ENCODE measurements at places on chromosomes 2 and 18. TPM values are rescaled to one million over a fixed set of nuclear protein-coding genes. Genes with fewer than 3 reads are reported as not detected.

Gene TRIM43
- not detected for total RNA-seq

- no peak for DNase-seq
- H3K27ac ChIP-seq: no peak overlapping the region
- no peaks in the 10 kb centered on the region for H3K4me1 ChIP-seq
- H3K36me3 ChIP-seq: peaks cover 3% of the 10 kb centered on the region
Observed at GRCh38 chr2:204389120-204389519, 156.2 kb upstream of the PARD3B start.

DNA sequence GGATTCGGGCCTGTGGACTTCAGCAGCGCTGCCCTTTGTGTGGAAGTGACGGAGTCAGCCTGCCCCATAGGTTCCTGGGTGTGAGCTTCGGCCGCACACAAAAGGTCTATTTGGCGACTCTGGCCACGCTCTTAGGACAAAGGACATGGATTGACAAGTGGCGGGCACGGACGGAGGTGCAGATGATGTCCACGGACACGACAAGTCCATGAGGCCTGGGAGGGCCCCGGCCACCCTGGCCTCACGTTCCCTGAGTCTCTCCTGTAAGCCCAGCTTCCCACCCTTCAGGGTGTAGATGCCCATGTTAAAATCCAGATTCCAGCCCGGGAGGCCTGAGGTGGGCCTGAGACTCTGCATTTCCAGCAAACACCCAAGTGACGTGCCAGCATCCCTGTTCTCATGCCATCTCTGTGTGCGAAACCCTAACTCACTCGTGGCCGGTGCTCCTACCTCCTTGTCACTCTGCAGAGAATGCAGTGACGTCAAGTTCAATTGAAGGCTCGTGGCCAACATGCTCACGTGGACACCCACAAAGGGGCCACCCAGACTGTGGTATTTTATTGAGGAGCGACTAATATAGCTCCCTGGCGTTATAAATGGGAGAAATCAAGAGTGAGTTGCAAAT is 111.7 kb downstream of the RTP5 start:
- H3K4me1 ChIP-seq: no peaks in the 10 kb centered on the region
- H3K36me3 ChIP-seq: no peaks in the 10 kb centered on the region
- H3K27me3 ChIP-seq: no peaks in the 10 kb centered on the region
- DNase-seq: peak; percentile 80
- H3K4me3 ChIP-seq: no peak overlapping the region

- no peak overlapping the region for H3K4me3 ChIP-seq
- H3K27me3 ChIP-seq: no peaks in the 10 kb centered on the region
- peaks cover 2% of the 10 kb centered on the region for H3K4me1 ChIP-seq
Observed at GRCh38 chr2:158359846-158360245, 96.7 kb downstream of the CCDC148 start.

- peaks cover 18% of the 10 kb centered on the region for H3K4me1 ChIP-seq
- no peaks in the 10 kb centered on the region for H3K27me3 ChIP-seq
- H3K36me3 ChIP-seq: no peaks in the 10 kb centered on the region
- H3K27ac ChIP-seq: no peak overlapping the region
- no peak for DNase-seq
- no peak overlapping the region for H3K4me3 ChIP-seq
Observed at GRCh38 chr18:68733707-68734106, 18.8 kb upstream of the TMX3 start.

DNA sequence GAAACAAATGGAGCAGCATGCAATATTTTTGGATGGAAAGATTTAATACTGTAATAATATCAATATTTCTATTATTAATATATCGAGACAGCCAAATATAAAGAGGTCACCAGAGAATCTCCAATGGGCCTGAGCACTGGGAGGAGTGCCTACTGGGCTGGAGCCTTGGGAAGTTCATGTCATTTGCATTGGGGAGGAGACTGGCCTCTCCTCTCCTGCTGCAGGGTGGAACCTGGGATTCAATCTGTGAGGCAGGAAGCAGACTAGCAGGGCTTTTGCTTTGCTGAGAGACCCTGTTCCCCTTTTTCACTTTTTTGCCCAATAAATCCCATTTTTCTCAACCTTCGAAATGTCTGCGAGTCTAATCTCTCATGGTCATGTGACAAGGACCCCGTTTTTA is 390.6 kb upstream of the CYRIA start:
- H3K4me1 ChIP-seq: no peaks in the 10 kb centered on the region
- no peaks in the 10 kb centered on the region for H3K36me3 ChIP-seq
- no peak overlapping the region for H3K27ac ChIP-seq
- DNase-seq: no peak

- no peak for DNase-seq
- peaks cover 6% of the 10 kb centered on the region for H3K27me3 ChIP-seq
- H3K4me3 ChIP-seq: no peak overlapping the region
- H3K4me1 ChIP-seq: no peaks in the 10 kb centered on the region
- no peaks in the 10 kb centered on the region for H3K36me3 ChIP-seq
- H3K27ac ChIP-seq: no peak overlapping the region
Observed at GRCh38 chr2:234534515-234534914, 37.6 kb upstream of the ARL4C start.

GRCh38 chr18:23502516-23503037 is 734 bp upstream of the RMC1 start:
- peaks cover 24% of the 10 kb centered on the region for H3K4me1 ChIP-seq
- no peaks in the 10 kb centered on the region for H3K27me3 ChIP-seq
- peak overlapping the region; percentile 78 for H3K27ac ChIP-seq
- no peak for DNase-seq
- H3K36me3 ChIP-seq: peaks cover 4% of the 10 kb centered on the region

GRCh38 chr2:184599872-184600222 is 1.5 kb downstream of the ZNF804A start:
- no peak for DNase-seq
- no peak overlapping the region for H3K27ac ChIP-seq
- H3K27me3 ChIP-seq: peaks cover 46% of the 10 kb centered on the region
- H3K36me3 ChIP-seq: no peaks in the 10 kb centered on the region

DNA sequence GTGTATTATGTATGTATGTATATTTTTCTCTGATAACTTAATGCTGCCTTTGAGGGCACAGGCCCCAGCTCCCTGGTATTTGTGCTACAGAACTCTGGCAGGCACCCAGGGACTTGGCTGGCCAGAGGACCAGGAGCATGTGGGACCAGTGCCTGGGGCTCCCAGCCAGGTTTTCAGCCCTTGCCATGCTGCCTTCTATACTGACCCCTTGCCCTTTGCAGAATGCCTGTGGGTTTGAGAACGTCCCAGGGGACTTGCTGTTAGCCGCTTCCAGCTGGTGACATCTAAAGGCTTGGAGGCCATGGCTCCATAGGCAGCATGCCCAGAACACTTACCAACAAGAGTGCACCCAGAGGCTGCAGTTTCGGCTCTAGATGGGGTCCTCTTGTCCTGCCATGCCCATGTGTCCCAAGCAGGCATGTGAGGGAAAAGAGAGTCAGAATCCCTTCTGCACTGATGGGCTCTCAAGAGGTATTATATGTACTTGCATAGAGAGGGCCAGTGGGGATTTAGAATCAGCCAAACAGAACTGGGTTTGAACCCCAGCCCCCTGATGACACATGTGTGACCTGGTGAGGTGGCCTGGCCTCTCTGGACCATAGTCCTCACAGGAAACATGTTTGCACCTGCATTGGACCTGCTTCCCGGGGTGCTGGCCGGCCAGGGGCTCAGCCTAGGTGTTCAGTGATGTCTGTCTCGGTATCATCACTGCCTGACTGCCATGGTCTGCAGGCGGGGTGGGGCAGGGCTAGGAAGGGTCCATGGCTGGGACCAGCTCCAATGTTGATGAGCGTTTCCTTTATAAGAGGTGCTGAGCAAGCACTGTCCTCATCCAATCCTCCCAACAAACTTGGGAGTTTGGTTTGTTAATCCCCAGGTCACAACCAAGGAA is 119.2 kb upstream of the FHL2 start:
- H3K4me3 ChIP-seq: no peak overlapping the region
- no peaks in the 10 kb centered on the region for H3K36me3 ChIP-seq
- H3K27ac ChIP-seq: no peak overlapping the region
- H3K4me1 ChIP-seq: peaks cover 27% of the 10 kb centered on the region

DNA sequence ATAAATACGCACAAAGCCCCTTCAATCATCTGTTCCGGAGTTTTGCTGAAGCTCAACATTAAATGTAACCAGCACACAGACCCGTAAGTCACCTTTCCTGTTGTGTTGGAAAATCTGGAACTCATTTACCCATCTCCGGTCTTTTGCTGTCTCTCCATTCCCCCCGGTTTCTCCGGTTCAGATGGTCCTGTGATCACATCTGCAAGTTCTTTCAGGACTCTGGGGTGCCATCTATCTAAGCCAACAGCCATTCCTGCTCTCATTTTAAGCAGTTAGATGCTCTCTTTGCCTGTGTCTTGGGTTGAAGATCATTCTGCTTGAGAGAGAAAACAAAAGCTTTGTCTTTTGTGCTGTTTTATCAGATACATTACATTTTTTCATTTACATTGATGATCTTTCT is 91.7 kb upstream of the TGIF1 start:
- no peaks in the 10 kb centered on the region for H3K36me3 ChIP-seq
- DNase-seq: no peak
- H3K27me3 ChIP-seq: no peaks in the 10 kb centered on the region
- H3K4me3 ChIP-seq: no peak overlapping the region

GRCh38 chr2:205734436-205735037 is 52.2 kb downstream of the NRP2 start:
- H3K4me1 ChIP-seq: peaks cover 67% of the 10 kb centered on the region
- no peaks in the 10 kb centered on the region for H3K27me3 ChIP-seq
- H3K4me3 ChIP-seq: no peak overlapping the region
- no peak for DNase-seq

DNA sequence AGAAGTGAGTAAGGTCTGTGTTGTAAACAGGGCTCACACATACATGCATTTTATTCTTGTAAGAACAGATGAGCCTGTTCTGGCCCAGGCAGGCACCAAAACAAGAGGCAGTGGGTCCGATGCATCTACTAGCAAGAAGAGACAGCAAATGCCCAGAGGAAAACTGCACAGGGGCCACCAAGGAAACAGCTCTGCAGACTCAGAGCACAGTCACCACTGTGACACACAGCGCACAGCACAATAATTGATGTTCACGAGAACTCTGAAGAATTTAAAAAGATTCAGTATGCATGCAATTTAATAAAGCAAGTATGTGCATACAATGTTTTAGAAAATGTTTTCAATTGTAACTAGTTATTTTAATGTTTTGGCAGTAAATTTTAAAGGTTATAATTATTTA is 24.8 kb downstream of the LONRF2 start:
- no peak overlapping the region for H3K27ac ChIP-seq
- no peaks in the 10 kb centered on the region for H3K36me3 ChIP-seq
- H3K4me1 ChIP-seq: no peaks in the 10 kb centered on the region

DNA sequence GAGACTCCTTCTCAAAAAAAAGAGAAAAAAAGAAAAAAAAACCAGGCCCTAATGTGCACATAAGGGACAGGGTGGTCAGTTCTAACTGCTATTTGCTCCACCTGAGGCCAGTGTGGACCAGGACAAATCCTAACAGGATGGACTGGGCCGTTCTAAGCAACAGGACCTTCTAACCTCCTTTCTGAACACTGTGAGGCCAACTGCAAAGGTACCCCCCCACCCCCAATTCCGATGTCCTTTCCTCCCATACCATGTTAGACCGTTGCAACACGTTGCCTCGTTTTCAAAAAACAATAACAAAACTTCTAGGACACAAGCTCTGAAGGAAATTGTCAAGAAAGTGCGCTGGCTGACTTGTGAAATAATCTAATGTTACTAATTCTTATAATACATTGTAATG is 1.2 kb downstream of the THAP4 start:
- peaks cover 20% of the 10 kb centered on the region for H3K36me3 ChIP-seq
- peak overlapping the region; percentile 82 for H3K27ac ChIP-seq
- DNase-seq: no peak
- H3K27me3 ChIP-seq: no peaks in the 10 kb centered on the region
- peaks cover 40% of the 10 kb centered on the region for H3K4me1 ChIP-seq

GRCh38 chr18:11324956-11325882 is 175.8 kb upstream of the PIEZO2 start:
- no peak for DNase-seq
- no peaks in the 10 kb centered on the region for H3K36me3 ChIP-seq
- H3K27me3 ChIP-seq: no peaks in the 10 kb centered on the region
- H3K4me3 ChIP-seq: peak overlapping the region; percentile 26
- peak overlapping the region; percentile 92 for H3K27ac ChIP-seq

DNA sequence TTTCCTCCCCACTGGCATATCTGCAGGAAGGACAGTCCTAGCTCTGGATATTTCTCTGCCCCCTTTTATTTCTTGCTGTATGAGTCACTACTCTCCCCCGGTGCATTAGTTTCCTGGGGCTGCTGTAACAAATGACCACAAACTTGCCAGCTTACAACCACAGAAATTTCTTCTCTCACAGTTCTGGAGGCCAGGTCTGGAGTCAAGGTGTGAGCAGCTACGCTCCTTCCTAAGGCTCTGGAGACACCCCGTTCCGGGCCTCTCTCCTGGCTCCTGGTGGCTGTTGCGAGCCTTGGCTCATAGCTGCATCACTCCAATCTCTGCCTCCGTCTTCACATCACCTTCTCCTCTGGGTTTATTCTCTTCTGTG is 34.1 kb downstream of the PTPRM start:
- no peaks in the 10 kb centered on the region for H3K36me3 ChIP-seq
- no peak for DNase-seq
- no peak overlapping the region for H3K27ac ChIP-seq
- H3K4me1 ChIP-seq: peaks cover 33% of the 10 kb centered on the region

DNA sequence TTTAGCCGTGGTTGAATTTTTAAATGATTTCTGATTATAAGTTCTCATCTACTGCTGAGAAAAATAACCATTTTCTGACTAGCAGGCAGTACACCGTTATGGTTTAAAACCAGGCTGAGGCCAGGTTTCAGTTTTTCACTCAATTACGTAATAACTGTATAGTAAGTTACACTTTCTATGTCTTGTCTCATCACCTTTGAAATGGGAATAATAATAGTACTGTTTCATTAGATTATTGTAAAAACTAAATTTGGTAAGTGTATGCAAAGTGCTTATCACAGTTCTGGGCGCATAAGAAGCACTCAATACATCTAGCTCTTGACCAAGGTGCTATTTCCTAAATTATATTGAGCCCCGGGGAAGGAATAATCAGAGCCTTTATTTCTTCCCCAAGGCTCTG is 76.8 kb downstream of the LIMS1 start:
- H3K4me1 ChIP-seq: peaks cover 31% of the 10 kb centered on the region
- no peak overlapping the region for H3K4me3 ChIP-seq
- H3K27ac ChIP-seq: no peak overlapping the region
- DNase-seq: no peak
- H3K36me3 ChIP-seq: no peaks in the 10 kb centered on the region
- H3K27me3 ChIP-seq: no peaks in the 10 kb centered on the region

- no peaks in the 10 kb centered on the region for H3K36me3 ChIP-seq
- no peaks in the 10 kb centered on the region for H3K4me1 ChIP-seq
- no peak overlapping the region for H3K4me3 ChIP-seq
- no peak overlapping the region for H3K27ac ChIP-seq
Observed at GRCh38 chr18:67845035-67845434, 328.5 kb upstream of the DSEL start.

- no peaks in the 10 kb centered on the region for H3K27me3 ChIP-seq
- no peak overlapping the region for H3K27ac ChIP-seq
- H3K36me3 ChIP-seq: no peaks in the 10 kb centered on the region
- no peak overlapping the region for H3K4me3 ChIP-seq
- DNase-seq: no peak
Observed at GRCh38 chr2:191622374-191623320, 55.3 kb upstream of the NABP1 start.

Gene MYO5B
- not detected for total RNA-seq

Measured in osteocyte (in vitro differentiated cells).